ENCODE measurements at places on chromosomes 16 and 17.

- DNase-seq: peak; percentile 92
Observed at GRCh38 chr17:38824899-38825761, at the start of gene CWC25. TSS of gene CWC25 (minus strand) at chr17:38825321. CDS start at chr17:38825183, 138 bp downstream.

DNA sequence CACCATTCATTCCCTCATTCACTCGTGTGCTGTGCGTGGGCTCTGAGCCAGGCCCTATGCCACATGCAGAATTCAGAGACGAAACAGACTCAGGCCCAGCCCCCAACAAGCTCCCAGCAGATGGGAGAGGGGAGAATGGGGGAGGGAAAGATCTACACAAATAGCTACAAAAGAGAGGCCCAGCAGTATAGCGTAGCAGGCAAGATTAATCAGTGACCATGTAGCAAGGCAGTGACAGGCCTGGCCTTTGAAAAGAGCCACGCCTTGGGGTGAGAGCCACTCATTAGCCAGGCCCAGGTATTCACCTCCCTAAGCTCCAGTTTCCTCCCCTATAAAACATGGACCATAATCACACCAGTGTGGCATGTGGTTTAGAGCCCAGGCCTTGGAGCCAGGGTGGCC is 16.4 kb upstream of the KRT19 start:
- DNase-seq: no peak

GRCh38 chr16:58343562-58343961 is 48.7 kb upstream of the GINS3 start:
- DNase-seq: no peak

- no peak for DNase-seq
Observed at GRCh38 chr17:69590671-69591070, 176.2 kb downstream of the MAP2K6 start.

DNA sequence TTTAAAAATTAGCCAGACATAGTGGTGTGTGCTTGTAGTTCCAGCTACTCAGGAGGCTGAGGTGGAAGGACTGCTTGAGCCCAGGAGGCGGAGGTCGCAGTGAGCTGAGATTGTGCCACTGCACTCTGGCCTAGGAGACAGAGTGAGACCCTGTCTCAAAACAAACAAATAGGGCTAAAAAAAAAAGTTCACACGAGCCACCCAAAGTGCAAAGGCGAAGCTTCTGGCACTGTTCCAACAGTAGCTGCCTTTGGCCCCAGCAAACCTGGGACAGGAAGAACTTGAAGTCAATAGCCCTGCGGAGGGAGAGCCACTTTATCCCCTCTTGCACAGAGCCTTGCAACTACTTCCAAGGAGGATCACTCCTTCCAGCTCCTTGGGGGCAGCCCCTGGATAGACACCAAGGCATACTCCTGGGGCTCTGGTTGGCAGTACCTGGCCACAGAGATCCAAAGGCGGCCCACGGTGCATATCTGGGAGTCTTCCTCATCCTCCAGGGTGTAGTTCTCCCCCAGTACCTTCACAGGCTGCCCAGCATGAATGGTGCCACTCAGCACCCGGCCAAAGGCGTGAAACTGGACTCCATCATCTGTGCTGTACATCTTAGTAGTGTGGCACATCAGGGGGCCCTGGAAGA is 14.7 kb downstream of the HIGD1B start:
- no peak for DNase-seq

GRCh38 chr16:20004931-20005330 is 68.8 kb downstream of the GPR139 start:
- no peak for DNase-seq

- DNase-seq: no peak
Observed at GRCh38 chr16:54268766-54269165, 17.8 kb downstream of the IRX3 start.

- DNase-seq: no peak
Observed at GRCh38 chr17:8451933-8452614, 16.4 kb downstream of the NDEL1 start.

GRCh38 chr17:2683912-2684311 is 27.7 kb downstream of the CLUH start:
- DNase-seq: no peak

GRCh38 chr17:7859028-7859427 is 1.2 kb downstream of the CYB5D1 start:
- no peak for DNase-seq

DNA sequence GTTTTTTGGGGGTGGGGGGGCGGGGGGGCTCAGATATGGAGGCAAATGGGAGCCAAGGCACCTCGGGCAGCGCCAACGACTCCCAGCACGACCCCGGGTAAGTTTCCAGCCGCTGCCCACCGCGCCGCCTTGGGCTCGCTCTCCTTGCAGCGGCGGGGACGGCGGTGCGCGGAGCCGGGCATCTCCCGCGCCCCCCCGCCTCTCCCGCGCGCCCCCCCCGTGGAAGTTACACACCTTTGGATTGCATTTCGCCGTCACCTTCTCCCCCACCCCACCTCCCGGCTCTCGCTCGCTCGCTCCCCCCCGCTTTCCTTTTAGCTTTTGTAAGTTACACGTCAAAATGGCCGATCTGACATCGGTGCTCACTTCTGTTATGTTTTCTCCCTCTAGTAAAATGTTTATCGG is 387 bp downstream of the MSI2 start:
- DNase-seq: no peak

GRCh38 chr17:68036304-68037147 is 991 bp downstream of the KPNA2 start:
- DNase-seq: no peak

DNA sequence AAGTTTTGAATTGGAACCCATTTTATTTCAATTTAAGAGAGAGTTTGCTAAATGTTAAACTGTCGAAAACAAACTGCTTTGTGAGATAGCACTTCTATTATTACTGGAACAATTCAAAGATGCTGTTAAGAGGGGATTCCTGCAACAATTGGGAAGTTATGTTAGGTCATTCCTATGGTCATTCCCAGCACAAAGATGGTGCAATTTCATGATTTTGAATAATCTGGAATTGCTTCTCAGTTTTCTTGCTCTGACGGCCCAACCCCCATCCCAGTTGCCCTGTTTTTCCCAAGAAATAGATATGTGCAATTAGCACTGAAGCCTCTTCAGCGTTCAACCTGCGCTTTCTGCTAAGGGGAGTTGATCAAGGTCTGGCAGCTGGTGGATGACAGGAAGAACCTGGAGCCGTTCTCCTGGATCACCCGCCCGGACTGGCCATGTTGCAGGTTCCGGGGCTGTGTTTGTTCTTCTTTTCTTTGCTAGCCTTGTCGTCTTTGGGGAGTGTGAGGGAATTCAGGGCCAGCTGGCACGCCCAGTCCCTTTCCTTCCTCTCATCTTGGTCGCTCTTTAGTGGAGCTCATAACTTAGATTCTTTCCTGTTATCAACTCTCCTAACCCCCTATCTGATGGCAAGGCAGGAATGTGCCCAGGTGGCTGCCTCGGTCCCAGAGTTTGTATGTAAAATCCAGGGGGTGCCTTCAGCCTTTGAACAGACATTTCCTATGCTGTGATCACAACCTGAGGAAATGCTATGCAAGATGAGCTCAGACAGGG is 29.0 kb upstream of the IRF8 start:
- no peak for DNase-seq

GRCh38 chr17:67578142-67578457 is 139.6 kb upstream of the NOL11 start:
- no peak for DNase-seq

DNA sequence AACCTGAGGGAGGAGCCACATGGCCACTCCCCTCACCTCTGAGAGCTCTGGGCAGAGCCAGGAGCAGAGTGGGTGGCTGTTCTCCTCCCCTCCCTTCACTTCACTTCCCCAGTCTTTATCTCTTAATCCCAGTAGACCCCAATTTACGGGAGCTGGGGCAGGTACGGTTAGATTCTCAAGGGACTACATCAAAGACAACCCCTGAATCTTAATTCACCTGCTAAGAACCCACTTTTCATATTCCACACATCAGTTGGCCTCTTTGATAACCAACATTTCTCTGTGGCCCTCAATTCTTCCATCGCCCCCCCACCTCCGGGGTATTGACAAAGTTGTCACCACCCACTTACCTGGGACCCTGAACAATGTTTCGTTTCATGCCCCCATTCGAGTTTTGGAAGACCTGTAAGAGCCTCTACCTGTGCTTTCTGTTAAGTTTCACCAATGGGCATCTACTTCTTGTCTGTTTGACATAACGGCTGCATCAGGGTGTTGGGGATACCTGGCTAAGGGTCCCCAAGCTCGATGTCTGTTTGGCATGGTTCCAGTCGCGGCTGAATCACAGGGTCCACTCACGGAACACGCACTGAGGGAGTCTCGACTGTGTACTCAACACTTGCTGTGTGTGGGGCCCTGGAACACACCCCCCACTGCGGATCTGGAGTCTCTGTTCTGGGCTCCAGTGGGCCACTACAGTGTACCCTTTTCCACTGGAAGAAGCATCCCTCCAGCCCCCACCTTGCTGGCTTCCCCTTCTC is 27.8 kb downstream of the SLC38A8 start:
- no peak for DNase-seq

GRCh38 chr17:7203391-7203790 is 16.2 kb downstream of the DLG4 start:
- DNase-seq: no peak

- DNase-seq: no peak
Observed at GRCh38 chr17:50277357-50277754, 3.1 kb downstream of the TMEM92 start.

DNA sequence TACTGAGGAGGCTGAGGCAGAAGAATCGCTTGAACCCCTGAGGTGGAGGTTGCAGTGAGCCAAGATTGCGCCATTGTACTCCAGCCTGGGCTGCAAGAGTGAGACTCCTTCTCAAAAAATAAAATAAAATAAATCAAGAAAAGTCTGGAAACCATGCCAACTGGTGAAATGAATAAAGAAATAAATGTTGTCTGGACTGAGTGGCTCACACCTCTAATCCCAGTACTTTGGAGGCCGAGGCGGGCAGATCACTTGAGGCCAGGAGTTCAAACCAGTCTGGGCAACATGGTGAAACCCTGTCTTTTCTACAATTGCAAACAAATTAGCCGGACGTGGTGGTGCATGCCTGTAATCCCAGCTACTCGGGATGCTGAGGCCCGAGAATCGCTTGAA is 744 bp upstream of the LRRC37A3 start:
- no peak for DNase-seq

DNA sequence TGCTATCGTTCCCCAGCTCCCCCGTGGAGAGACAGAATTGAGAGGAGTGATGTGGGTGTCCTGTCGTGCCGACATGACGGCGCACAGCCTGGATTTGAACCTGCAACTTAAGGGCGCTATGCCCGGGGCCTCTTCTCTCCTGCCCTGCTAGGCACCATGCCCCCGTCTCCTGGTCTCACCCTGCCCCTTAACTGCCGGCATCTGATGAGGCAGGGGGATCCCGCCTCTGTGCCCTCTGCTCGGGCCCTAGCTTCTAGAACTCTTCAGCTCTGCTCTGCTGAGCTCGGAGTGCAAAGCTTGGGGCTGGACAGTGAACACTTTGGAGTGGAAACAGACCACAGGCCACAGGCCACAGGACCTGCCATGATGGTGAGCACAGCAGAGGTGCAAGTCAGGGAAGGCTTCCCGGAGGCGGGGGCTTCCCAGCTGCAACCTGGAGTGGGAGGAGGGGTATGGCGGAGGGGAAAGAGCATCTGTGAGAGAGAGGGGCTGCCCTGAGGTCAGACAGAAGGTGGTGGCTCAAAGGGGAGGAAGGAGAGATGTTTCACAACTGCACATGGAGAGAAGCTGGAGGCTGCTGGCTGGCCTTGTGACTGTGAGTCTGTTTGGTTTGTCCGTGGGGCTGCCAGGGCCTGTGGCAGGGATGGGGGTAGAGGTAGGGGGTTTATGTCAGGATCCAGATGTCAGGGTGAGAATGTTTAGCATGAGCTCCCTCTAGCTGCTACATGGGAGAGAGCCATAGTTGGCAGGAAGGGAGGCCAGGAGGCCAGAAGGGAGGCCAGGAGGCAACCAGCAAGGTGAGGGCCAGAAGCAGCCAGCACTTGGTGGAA is 107.8 kb downstream of the CRLF3 start:
- DNase-seq: no peak

- DNase-seq: no peak
Observed at GRCh38 chr16:50996830-50997186, 154.3 kb downstream of the SALL1 start.

DNA sequence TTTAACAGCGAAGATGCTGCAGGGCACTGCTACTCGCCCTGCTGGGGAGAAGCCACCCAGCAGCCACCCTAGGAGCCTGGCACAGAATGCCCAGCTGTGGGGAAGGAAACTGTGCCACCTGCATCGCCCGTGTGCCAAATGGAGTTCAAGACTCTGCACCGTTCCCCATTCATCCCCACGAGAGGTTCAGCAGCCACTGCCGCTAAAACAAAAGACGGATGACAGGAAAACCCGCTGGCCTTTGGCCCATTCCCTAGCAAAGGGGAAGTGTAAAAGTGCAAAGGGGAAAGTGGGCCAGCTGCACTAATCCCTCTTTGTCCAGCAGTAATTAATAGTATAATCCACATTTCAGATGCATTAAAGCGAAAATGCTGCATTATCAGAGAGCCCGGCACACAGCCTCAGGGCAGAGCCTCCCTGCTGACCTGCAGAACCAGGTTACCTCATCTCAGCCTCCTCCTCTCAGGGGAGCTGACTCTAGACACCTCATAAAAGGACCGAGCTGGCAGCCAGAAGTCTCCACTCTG is 37.7 kb downstream of the ZFHX3 start:
- DNase-seq: no peak

DNA sequence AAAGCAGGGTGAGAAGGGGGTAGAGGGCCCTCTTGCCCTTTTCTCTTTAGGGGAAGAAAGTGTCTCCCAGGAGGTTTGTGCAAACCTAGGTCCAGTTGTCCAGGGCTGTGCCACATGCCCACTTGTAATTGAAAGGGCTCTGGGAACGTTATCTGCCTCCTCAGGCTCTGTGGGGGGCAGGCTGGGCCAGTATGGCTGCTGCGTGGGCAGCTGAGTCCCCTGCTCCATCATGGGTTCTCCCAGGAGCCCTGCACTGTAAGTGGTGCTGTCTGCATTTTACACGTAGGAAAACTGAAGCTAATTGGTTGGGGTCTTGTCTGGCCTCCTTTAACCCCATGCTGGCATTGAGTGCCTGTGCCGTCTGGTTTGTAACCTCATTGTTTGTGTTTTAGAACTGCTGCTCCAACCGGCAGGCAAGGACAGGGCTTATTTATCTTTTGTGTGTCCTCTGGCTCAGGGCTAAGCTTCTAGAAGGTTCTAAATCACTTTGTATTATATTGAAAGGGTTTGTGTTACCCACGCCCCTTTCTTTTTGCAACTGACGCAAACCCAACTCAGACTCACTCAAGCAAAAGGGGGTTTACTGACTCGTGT is 117.7 kb upstream of the CIBAR2 start:
- no peak for DNase-seq

DNA sequence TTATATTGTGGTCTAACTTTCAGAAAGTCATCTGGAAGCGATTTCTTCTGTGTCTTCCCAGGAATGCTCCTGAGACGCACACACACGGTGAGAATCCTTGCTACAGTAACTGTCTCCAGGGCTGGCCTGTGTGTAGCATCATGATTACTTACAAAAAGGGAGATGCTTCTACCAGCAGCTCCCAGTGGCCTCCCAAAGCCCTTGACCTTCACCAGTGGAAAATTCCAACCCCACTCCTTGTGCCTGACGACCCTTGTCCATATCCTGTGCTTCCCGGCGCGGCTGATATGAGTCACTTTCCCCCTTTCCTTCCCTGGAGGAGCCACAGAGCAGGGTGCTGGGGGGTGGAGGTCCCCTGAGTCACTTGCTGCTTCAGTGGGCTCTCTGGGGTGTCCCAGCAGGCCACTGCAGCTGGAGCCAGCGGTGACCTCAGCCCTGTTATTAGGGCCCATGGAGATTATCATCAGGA is 22.1 kb upstream of the NAT9 start:
- no peak for DNase-seq

GRCh38 chr17:73521376-73521775 is 122.9 kb downstream of the SDK2 start:
- no peak for DNase-seq

Measured in AG09319 (cell line).